Left ventricle myocardium superior (tissue), 1 donor: ENCODE measurements at places on chromosomes 5 and 9. TPM values are rescaled to one million over a fixed set of nuclear protein-coding genes. Genes with fewer than 3 reads are reported as not detected.

The SAXO1 gene
- total RNA-seq: not detected

The NME5 gene
- total RNA-seq: 2.1 TPM

The TRIM36 gene
- total RNA-seq: 0.50 TPM

GRCh38 chr9:71767776-71768321 lies 464 bp downstream of the CEMIP2 start:
- DNase-seq: peak; percentile 33

The UGT3A1 gene
- not detected for total RNA-seq

- DNase-seq: no peak
These were observed 30.4 kb downstream of the RANBP17 start for GRCh38 chr5:170892196-170892595.

DNA sequence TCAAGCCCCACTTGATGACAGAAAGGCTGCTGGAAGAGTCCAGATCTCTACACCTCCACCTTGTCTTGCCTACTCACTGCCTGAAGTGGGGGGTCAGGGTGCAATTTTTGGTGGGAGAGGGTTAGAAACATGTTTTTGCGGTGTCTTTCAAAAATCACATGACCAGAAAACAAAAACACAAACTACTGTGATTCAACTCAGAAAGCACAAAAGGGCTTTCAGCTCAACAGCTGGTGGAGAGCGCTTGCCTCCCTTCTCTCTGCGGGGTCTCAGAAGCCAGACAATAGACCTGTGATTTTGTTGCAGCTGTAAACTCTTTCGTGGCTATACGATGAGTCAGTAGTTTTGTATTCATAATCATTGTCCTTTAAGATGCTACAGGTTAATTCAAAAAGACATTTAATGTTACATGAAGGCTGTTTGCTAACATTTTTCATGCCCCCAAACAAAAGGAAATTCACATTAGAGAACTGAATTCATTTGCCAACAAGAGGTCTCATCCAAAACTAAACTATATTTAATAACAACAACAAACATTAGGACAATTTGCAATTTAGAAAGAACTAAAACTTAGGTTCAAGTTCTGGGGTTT lies 172.6 kb upstream of the RAI14 start:
- DNase-seq: no peak

- no peak for DNase-seq
These were observed 136.5 kb upstream of the STK32A start for GRCh38 chr5:147098233-147098790.

GRCh38 chr9:124003636-124004349 lies 7.8 kb upstream of the LHX2 start:
- no peak for DNase-seq
